ENCODE measurements at places on chromosomes 2 and 18.

DNA sequence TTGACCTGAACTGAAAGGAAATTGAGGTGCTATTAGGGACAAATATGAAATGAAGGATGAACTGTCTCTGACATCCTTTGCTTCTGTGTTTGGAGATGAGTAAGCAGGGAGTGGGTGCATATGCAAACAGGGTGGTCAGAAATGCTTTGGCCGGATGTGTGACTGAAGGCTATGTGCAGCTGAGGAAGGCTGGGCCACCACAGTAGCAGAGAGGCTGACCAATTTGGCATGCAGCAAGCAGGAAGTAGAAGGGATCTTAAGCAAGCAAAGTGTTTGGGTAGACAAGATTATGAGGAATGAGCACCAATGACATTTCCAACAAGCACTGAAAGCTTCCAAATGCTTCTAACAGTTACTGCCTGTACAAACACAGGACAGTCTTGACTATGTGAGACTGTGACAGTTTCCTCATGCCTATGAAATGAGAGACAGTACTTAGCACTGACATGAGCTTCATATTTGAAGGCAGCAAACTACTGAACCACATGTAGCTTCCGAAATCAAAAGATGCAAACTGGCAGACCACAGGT is 3.3 kb upstream of the ACTR3 start:
- no peak for DNase-seq

DNA sequence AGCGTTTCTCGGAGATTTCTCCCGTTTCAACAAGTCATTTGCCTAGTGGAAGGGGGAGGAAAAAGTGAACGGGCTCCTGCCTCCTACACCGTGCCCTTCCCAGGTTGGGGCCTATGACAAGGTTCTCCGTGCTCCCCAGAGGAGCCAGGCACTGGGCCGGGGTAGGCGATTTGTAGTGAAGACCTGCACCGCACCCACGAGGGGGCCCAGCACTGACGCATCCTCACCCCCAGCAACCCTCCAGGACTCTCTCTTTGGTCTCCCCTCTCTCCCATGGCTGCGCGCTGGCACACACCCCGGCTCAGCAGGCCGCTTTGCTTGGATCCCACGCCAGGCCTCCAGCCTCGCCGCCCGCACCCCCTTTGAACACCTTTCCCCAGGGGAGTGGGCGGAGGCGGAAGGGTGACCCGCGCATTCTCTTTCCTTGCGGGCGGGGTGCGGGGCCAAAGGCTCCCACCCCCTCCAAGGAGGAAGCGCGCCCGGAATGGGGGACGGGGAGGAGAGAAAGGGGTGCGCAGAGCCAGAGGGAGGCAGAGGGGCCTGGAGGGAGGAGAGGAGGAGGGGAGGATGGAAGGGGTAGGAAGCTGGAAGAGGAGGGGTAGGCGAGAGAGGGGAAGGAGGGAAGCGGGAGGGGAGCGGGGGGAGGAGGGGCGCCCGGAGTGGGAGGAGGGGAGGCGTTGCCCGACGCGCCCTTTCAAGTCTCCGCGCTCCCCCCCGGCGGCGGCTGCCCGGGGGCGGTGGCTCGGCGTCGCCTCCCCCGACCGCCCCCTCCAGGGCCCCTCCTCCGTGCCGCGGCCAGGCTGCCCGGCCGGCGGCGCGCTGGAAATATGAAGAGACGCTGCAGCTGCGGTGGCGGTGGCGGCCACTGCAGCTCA is at the start of gene APCDD1:
Gene APCDD1, plus strand, starts transcription at position 830 of the 875 bp plus-strand sequence. CDS start 347 bp downstream, outside the sequence.
- no peak for DNase-seq

GRCh38 chr18:74334242-74334893 is 18.7 kb downstream of the C18orf63 start:
- DNase-seq: no peak

GRCh38 chr18:79111483-79111882 is 42.3 kb downstream of the ATP9B start:
- DNase-seq: no peak

DNA sequence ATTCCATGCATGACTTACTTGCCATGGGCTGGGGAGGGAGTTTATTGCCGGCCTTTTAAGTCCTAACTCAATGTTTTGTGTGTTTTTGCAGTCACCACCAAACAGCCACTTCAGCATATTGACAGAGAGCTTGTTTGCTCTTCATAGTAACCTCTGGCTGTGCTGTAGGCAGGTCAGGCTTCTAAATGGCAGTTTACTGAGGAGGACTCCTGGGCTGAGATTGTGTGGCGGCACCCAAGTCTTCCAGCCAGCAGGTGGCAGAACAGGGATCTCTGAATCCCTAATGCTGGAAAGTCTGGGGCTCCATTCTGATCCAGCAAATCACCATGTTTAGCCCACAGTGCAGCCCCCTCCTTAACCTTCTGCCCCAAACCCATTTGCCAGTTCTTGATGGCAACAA is 121.2 kb downstream of the CAPN13 start:
- DNase-seq: no peak

DNA sequence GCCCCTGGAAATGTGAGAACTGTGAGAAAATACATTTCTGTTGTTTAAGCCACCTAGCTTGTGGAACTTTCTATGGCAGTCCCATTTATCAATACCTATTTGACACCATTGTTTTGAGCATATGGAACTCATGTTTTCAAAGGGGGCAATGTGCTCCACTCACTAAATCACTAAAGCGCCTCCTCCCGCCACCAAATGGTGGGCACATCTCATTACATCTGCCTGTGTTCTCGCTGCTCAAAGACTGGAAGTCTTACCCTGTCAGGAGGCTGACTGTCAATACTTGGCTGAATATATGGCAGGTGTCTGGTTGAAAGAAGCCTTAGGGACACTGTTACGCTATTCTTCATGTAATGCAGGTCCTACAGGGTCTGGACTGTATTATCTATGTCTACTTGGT is 767.7 kb downstream of the TSN start:
- DNase-seq: no peak

GRCh38 chr2:2083113-2083758 is 247.8 kb downstream of the MYT1L start:
- no peak for DNase-seq

DNA sequence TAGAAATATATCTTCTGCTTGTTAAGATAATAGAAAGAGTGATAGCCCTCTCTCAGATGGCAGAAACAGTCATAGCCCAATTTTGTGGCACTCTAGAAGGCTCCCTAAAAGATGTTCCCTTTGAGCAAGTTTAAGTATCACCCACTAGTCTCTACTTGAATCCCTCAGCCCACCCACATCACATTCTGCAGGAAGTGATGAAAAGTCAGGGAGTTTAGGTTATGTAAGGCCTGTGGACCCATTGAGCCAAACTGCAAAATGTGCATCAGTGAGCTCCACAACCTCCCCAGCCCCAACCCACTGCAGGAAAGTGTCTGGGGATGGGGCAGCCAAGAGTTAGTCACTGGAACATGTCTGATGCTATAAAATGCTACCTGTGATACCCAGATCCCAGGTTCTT is 25.6 kb downstream of the ANKRD44 start:
- DNase-seq: no peak

DNA sequence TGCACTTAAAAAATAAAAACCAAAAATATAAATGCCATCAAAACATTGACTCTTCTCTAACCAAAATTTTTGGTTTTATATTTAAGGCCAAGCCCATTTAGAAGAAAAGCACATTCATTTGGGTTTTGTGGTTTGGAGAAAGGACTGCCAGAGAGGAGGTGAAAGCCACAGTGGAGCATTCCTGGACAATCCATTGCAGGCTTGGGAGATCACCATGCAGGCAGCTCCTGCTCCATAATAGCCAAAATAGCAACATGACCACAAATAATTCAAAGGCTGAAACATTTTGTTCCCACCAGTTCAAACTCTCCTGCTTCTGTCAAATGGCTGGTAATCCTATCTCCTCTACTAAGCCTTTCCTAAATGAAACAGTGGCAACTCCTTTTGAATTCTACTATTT is 73.5 kb downstream of the GALNT3 start:
- DNase-seq: no peak

- DNase-seq: no peak
Observed at GRCh38 chr2:26721115-26722032, 28.9 kb downstream of the KCNK3 start.

DNA sequence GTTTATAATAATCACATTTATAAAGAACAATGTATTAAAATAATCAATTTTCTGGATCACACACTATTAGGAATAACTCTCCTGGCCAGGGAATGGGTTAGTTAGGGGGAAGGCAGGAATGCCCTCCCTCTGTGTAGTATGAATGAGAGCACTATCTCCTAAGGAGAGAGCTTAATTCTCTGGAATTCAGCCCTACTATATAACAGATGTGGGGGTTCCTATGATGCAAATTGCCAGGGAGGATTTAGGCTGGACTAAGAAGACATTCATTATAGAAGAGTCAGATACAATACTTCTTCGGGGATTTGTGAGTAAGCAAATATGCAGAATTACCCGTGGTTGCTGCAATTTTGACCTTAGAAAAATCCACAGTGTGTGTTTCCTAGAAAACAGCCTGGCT is 250.1 kb upstream of the VRK2 start:
- no peak for DNase-seq

GRCh38 chr18:42635378-42636048 is 480.0 kb downstream of the RIT2 start:
- DNase-seq: no peak

- DNase-seq: no peak
Observed at GRCh38 chr2:67516362-67516761, 119.2 kb downstream of the ETAA1 start.

DNA sequence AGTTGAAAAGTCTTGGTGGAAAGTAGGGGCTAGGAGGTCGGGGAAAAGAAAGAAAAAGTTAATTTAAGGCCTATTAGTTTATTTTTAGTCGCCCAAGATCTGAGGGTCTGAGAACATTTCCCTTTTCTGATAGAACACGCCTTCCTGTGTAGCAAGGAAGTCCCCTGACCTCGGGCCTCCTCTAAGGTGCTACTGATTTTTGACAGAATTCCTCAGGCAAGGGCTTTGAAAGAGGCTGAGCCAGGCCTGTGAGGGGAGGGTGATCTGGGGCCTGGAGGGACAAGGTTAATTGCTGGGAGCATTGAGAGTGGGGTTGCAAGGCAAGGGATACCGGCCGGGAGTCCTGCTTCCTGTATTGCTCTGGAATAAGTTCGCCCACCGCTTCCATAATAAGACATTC is 131.4 kb upstream of the MYCN start:
- no peak for DNase-seq

GRCh38 chr2:174259981-174260380 is 11.6 kb upstream of the OLA1 start:
- no peak for DNase-seq

GRCh38 chr2:171706152-171706803 is 19.0 kb downstream of the DYNC1I2 start:
- DNase-seq: no peak

GRCh38 chr2:30645081-30645744 is 162.0 kb downstream of the CAPN13 start:
- DNase-seq: no peak

DNA sequence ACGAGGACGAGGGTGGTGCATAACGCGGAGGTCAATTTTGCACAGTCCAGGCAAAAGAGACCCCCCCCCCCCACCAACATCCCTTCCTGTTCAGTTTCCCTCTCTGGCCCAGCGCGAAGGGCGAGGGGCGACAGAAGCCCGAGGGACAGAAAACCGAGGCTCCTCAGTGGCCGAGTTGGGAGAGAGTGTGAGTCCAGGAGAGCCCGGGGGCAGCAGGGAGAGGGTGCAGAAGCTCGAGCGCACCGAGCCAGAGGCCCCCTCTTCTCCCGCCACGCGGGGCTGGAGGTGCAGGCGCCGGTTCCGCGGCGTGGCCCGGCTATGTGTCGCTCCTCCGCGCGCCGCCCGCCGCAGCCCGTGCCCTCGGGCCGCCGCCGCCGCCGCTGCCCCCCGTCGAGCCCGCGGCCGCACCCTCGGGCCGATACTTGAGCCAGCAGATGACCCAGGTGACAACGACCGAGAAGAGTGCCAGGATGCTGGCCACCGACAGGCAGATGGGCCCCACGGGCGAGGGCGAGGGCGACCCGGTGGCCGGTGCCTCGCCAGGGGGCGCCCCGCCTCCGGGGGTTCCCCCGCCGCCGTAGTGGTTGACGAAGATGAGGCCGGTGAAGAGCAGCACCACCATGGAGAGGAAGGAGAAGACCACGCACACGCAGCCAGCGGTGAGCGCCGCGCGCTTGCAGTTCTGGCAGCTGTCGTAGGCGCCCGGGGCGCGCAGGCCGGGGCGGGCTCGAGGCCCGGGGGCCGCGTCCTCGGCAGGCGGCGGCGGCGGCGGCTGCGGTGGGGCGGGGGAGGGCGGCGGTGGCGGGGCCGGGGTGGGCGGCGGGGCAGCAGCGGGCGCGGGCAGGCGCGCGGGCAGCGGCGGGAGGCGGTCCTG is 20.2 kb upstream of the PAX3 start:
- DNase-seq: no peak

GRCh38 chr2:120654381-120655134 is 81.1 kb upstream of the GLI2 start:
- no peak for DNase-seq

- DNase-seq: no peak
Observed at GRCh38 chr2:240569523-240569997, 1.3 kb downstream of the RNPEPL1 start.

GRCh38 chr18:10365021-10365500 is 89.4 kb upstream of the APCDD1 start:
- no peak for DNase-seq

- no peak for DNase-seq
Observed at GRCh38 chr2:100289020-100289419, 33.3 kb downstream of the LONRF2 start.

DNA sequence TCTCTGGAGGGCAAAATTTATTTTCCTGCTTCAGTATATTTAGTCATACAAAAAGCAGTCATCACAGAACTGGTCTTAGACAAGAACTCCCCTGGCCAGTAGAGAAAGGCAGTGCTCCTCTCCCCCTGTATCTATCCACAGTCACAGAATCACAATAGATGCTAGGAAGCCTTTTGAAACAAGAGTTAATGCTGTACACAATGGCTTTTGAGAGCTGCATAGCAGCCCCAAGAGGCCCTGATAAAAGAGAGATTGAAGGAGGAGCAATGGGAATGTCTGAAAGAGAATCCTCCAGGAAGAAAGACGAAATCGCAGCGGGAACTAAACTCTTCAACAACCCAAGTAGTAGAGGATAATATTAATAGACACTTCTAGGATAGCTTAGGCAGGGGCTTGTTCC is 330.2 kb downstream of the RBM43 start:
- DNase-seq: no peak

DNA sequence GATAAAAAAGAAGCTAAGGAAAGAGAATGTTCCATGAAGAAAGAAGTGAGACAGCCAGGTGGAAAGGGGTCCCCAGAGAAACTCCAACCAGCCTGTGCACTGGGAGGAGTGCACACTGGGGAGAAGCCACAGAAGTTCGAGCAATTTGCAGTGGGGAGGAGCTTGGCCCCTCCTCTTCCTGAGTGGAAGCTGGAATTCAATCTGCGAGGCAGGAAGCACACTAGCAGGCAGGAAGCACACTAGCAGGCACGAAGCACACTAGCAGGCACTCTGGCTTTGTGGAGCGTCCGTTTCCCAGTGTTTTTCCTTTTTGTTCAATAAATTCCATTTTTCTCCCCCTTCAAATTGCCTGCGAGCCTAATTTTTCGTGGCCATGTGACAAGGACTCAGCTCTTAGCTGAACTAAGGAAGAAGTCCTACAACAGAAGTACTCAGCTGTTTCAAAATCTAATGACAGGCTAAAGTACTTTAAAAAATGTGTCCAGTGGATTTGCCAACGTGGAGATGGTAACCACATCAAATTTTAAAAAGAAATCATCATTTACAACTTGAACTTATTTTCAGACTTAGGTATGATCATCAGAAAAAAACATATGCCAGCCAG is 21.4 kb upstream of the SPIRE1 start:
- DNase-seq: no peak

All from stimulated activated CD4-positive, alpha-beta T cell treated with anti-CD3 and anti-CD28 coated beads, Interleukin-1b, Interleukin-23, amount 100 ng/mL, for 1 hour (primary cell).